ENCODE measurements at places on chromosomes 12 and 14.

GRCh38 chr12:131164096-131164872 lies 210.6 kb downstream of the ADGRD1 start:
- no peak for DNase-seq

GRCh38 chr14:75094896-75095295 lies 25.5 kb downstream of the ZC2HC1C start:
- DNase-seq: no peak

DNA sequence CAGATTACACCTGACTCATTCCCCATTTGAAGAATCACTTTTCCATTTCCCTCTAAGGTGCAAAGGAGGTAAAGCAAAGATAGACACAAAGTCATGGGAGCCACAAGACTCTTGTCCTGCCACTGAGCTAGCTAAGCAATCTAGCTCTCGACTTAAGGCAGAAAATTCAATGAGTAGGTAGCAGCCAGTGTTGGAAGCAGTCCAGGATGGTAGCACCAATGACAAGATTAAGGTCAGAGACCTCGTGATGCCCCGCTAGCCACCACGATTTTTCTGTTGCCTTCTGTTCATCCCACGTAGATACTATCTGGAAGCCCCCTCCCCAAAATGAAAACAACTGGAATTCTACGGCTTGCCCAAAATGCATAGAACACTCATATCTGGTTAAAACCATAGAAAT lies 1.4 kb downstream of the VAMP1 start:
- DNase-seq: no peak

- no peak for DNase-seq
Measured at GRCh38 chr14:100871234-100872186, 32.0 kb downstream of the RTL1 start.

DNA sequence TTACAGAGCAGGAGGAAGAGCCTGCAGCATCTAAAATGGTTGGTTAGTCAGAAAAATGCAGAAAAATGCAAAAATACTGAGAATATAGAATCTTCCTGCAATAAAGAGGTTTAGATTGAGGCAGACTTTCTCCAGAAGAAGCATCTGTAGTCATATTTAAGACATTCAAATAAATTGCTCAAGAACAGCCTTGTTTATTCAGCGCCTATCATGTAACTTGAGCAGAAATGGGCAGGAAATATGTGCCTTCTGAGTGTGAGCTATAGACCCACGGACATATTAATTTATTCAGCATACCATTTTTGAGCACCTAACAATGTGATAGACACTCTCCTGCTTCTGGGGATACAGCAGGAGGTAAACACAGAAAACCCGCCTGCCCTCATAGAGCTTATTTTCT lies 102.0 kb upstream of the HIF1A start:
- no peak for DNase-seq

GRCh38 chr12:7751394-7751793 lies 4.2 kb upstream of the CLEC4C start:
- DNase-seq: no peak

- no peak for DNase-seq
Measured at GRCh38 chr12:117139025-117139717, 40.0 kb upstream of the TESC start.

GRCh38 chr12:49866859-49867569 lies 24.1 kb upstream of the BCDIN3D start:
- peak; percentile 43 for DNase-seq

- no peak for DNase-seq
Measured at GRCh38 chr12:115864396-115864795, 413.1 kb downstream of the MED13L start.
